ENCODE measurements at places on chromosomes 7 and 10.
A peak's percentile ranks its signal among the peaks of the same experiment; 100 is the strongest.

DNA sequence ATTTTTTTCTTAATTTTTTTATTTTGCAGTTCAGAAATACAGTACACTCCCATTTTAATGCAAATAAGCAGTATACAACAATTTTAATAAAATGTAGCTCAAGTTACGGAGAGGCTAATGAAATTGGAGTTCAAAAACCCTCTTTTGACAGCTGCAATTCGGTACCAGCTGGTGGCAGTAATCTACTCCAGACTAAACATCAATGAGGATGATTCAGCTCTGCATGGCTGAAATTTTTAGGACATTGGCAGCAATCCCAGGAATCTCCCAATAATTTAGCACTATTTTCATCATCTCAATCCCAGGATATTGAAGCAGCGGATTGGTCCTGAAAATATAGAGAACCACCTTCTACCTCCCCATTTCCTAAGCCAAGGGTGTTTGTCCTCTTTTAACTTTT lies 278.8 kb downstream of the CACNA2D1 start:
- DNase-seq, result peak; percentile 49

DNA sequence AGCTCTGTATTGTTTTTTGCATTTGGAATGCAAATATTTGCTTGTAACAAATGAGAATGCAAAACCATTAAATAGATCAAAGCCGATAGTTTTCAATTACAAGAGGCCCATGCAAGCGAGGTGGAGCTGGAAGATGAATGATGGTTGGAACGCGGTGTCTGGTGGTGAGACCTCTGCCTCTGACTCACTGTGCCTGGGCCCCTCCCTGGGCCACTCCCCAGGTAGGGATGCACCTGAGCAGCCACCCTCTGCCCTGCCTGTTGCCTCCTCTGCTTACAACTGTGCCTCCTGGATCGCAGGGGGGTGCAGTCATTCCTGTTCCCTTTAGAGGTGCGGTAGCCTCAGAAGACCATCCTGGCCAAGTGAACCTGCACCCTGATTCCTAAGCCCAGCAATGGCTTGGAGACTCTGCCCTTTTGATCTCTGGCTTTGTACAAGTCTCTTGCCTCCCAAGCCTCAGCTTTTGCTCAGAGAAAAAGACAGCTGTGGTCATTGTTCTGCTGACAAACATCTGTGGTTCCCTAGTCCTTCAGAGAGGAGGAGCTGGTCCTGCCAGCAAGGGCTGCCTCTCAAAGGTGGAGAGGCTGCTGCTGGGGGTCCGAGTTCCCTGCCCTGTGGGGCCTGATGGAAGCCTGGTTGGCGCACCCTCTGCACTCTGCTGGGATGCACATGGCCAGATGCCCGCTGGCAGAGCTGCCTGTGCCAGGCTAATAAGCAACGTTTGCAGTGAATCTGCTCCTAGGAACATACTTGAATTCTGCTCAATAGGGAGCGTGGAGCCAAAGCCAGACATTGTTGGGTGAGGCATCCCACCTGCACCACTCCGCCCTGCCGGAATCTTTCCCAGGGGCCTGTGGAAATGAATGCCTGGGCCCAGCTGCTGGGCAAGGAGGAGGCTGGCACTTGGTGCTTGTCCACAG lies 126.3 kb upstream of the TCERG1L start:
- DNase-seq, result no peak

DNA sequence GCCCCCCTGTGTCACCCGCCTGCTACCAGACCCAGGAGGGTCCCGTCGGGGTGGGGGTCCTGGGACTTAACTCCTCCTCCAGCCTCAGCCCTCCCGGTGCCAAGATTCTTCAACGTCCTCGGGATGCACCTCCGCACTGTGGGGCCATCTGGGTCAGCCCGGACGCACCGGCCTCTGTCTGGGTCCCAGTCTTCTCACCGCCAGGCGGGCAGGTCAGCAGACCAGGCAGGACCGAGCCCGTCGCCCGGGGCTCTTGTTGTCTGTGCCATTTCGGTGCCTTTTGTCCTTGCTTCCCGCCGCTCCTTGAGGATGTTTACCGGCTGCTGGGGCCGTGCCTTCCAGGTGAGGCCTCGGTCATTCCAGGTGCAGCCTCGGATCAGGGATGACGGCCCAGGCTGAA lies 32.1 kb upstream of the PSMG3 start:
- DNase-seq, result no peak

- DNase-seq, result no peak
Measured at GRCh38 chr7:87345962-87346371, 503 bp downstream of the CROT start.

All from fibroblast of the conjunctiva (primary cell).